ENCODE measurements at places on chromosomes 12 and 14. TPM values are rescaled to one million over a fixed set of nuclear protein-coding genes. Genes with fewer than 3 reads are reported as not detected.

MARK3 gene
- total RNA-seq: 105 TPM

SLC24A4 gene
- total RNA-seq: 0.08 TPM

FAM222A gene
- 0.72 TPM for total RNA-seq

PLEKHD1 gene
- total RNA-seq: not detected

ACOT6 gene
- not detected for total RNA-seq

ACACB gene
- 0.55 TPM for total RNA-seq

KLHL28 gene
- total RNA-seq: 4.1 TPM

LALBA gene
- total RNA-seq: not detected

TCL1B gene
- not detected for total RNA-seq

CFAP54 gene
- total RNA-seq: 0.57 TPM

KRT6C gene
- total RNA-seq: 11.7 TPM
